Stimulated activated CD4-positive, alpha-beta T cell treated with anti-CD3 and anti-CD28 coated beads, TNF-alpha, amount 100 ng/mL, for 48 hours (primary cell): ENCODE measurements at places on chromosomes 3 and 15.

DNA sequence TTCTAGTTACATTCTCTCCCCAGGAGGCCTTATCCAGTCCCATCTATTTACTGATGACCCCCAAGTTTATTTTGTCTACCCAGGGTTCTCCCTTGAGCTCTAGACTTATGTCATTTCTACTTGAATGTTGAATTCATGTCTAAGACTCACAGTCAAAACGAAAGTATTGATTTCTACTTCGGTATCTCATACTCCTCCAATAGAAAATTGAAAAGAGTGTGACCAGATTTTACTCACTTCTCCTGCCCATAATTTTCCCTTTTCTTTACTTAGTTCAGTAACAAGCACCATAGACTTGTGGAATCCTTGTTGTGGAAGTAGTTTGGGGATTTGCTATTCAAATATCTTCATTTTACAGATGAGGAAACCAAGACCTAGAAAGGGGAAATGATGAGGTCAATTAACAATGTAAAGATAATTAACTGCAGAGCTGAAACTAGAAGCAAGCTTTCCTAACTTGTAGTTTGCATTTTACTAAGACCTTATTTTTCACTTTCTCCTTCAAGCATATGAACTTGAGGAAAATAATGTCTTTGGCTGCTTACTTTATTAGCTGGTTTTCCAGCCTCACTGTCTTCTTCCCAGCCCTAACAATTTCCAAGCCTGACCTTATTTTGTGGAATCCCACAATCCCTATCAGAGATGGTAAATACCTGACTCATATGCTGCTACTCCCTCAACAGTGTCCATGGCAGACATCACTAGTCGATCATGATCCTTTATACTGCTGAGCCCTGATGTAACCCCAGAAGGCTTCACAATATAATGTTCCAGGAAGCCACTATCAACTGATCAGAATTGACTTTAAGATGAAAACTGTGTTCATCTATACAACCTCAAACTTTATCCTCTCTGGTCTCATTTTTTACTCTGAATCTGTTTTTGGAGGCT is 123.9 kb upstream of the AGBL1 start:
- DNase-seq: no peak

GRCh38 chr3:55797084-55797483 is 310.0 kb upstream of the WNT5A start:
- no peak for DNase-seq

GRCh38 chr3:150653110-150653561 is 50.0 kb downstream of the SELENOT start:
- DNase-seq: no peak

- no peak for DNase-seq
Observed at GRCh38 chr3:79406175-79406574, 361.6 kb downstream of the ROBO1 start.

GRCh38 chr3:69445024-69445423 is 59.1 kb upstream of the FRMD4B start:
- DNase-seq: no peak

- DNase-seq: no peak
Observed at GRCh38 chr3:186182850-186183249, 74.0 kb upstream of the ETV5 start.

- no peak for DNase-seq
Observed at GRCh38 chr15:85356276-85356675, 24.1 kb upstream of the AKAP13 start.

DNA sequence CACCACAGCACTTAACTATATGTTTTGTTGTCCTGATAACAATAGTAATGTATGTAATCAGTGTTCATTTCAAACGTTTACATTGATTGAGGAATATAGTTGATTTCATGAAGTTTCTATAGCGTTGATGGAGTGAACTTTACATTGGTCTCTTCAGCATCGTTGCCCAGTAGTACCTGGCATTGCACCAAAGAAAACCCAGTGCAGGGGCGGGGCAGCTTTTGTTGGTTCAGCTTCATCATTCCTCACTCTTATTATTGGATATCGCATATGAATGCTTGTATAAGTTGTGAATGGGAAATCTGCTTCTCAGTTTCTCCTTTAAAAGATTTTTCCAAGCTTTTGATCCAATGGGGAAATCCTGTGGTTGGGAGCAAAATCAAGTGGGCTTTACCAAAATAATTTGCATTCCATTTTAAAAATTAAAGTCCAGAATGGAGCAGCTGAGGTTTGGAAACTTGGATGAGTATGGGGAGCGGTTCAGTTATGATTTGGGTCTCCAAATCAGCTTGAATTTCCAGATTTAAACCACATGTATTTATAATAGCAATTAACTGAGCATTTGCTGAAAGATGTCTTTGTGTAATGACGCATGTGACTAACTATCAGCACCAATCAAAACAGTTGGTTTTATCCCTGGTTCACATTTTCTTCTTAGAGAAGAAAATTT is 213.7 kb downstream of the ALCAM start:
- DNase-seq: no peak

GRCh38 chr3:127534564-127534963 is 56.0 kb downstream of the TPRA1 start:
- no peak for DNase-seq

DNA sequence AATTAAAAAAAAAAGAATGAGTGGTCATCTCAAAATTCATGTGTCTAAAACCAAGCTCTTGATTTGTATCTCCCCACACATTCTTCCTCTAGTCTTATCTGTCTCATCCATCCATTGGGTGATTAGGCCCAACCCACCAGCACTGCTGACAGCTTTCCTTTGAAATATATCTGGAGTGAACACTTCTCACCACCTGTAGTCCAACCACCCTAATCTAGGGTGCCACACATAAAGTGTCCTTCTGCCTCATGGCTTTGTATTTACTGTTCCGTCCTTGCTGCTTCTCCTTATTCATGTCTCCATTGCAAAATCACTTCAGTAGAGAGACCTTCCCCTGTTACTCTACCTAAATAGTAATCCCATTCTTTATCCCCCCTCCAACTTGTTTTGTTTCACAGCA is 82.4 kb upstream of the PTX3 start:
- DNase-seq: no peak

DNA sequence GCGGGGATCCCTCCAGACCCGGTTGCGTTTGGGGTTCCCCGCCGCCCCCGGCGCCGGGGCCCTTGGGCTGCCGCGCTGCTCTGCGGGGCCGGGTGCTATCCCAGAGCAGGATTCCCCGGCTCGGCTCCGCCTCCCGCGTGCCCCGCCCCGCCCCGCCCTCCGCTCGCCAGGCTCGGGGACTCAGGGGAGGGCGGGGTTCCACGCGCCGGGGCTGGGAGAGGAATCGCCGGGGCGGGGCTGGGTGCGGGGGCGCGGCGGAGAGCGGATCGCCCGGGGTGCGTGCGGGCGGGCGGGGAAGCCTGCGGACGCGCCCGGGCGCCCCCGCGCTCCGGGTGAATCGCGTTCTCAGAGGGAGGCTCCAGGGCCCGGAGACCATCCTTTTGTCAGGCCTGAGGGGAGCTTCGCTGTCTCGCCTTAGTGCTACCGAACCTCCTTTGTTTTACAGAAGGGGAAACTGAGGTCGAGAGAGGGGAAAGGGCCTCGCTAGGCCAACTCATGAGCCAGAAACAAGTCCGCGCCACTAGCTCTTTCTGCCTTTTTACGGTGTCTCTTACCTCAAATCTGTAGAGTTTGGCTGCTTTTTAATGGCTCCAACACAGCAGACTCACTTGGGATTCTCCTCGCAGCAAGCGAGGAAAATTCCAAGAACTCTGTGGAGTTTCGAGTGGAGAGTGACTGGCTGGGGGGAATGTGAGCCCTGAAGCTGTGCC is at the start of gene TMEM158:
Gene TMEM158, minus strand, starts transcription at position 82 of the 710 bp plus-strand sequence. CDS start 260 bp downstream, outside the sequence.
- peak; percentile 75 for DNase-seq

DNA sequence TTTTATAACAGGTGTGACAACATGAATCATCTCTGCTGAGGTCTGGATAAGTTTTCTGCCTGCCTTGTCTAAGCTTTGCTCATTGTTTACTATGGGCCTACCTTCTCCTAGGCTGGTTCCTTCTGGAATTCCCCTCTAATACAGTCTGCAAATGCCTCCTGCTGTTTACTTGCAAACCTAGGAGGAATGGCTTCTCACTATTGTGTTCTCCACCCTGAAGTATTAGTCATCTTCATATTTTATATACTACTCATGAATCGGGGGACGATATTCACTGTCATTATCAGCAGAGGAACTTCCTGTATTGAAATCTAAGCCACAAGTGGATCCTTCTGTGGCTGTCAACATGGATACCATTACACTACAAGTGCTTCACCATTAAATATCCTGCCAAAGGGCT is 154.8 kb downstream of the PLCL2 start:
- DNase-seq: no peak

GRCh38 chr3:50737906-50738598 is 63.3 kb downstream of the DOCK3 start:
- DNase-seq: no peak

GRCh38 chr3:191985691-191986090 is 524.7 kb downstream of the PYDC2 start:
- no peak for DNase-seq

DNA sequence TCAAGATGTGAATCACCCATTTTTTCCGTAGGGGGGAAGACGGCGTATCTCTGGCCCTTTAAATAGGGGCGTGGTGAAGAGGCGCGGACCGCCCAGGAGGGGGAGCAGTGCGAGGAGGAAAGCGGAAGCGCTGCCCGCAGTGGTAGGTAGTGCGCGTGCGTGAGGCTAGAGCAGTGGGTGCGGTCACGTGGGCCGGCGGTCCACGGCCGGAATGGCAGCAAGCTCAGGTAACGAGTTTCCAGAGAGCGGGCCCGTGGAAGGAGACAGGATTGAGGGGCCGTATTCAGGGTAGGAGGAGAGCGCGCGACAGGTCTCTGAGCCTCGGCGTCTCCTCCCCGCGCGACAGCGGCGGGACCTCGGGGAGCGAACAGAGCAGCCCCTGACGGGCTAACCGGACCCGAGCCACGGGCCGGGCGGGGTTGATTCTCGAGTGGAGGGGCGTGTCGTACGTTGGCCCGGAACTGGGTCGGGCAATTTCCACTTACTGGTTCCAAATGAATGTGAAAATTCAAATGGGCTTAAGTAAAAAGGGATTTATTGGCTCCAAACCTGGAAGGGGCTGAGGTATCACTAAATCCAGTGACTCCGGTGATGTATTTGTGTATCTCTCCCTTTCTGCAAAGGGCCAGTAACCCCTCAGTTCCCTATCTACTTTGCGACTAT is at the start of gene VPS8:
Gene VPS8, plus strand, starts transcription at position 168 of the 663 bp plus-strand sequence. CDS start 12,467 bp downstream, outside the sequence.
- DNase-seq: peak; percentile 94

DNA sequence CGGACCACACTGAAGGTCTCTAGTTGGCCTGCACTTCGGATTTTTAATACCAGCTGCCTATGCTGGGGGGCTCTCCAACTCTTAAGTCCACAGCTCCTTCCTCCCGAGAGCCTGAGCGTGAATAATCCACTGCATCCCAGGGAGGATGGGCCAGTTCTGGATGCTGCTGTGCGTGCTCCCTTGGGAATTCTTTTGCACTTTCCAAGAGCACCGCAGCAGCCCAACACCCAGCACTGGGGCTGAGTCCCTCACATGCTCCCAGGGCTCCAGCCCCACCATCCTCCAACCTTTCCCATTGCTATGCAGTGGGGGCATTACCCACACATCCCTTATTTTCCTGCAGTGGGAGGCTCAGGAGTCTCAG is 136.4 kb upstream of the IQSEC1 start:
- DNase-seq: no peak

DNA sequence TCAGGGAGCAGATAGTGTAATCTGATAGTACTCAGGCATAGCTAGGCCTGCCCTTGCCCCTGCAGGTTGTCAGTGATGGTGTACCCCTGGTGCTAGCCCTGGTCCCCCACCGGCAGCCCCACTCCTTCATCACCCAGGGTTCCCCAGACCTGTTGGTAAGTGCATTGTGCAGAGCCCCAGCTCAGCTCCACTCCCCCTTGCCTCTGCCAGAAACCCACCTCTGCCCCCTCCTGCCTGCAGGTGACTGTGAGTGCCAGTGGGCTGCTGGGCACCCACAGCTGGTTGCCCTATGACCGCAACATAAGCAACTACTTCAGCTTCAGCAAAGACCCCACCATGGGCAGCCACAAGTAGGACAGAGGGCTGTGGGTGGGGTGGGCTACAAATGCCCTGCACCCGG is 27.5 kb downstream of the NBEAL2 start:
- no peak for DNase-seq

DNA sequence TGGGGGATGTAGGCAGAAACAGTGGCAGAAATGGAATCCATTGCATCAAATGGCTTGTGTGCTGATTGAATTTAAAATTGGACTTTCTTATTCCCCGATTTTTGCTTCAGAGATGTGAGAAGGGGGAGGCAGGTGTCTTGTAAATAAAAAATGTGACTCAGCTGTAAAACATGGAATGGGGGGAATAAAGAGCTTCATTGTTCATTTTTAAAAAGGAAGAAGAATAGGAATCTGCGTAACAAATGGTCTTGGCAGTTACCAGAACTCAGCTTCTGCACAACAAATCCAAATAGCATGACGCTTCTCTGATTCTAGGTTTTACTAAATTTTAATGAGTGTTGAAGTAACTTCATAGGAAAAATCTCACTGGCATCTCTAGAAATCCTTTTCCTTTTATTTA is 323.9 kb upstream of the GBE1 start:
- no peak for DNase-seq

DNA sequence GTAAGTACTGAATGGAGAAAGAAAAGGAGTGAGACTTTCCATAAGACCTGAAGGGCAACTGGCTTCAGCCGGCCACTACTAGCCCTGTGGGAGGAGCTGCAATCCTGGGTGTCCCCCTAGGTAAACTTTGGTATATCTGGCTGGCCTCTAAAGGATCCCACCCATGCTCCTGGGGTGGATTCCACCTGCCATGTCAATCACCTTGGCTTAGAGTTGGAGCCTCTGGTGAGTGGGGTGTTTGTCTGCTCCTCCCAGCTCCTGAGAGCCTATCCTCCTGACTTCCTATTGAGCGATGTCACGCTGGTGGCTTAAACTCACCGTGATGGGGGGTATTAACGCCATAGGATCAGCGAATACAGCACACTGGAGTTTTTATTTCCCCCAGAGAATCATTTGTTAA is 2.6 kb downstream of the SPTBN5 start:
- no peak for DNase-seq

- DNase-seq: no peak
Observed at GRCh38 chr3:151775314-151776258, 38.3 kb upstream of the AADAC start.

- no peak for DNase-seq
Observed at GRCh38 chr3:78870484-78870883, 897.3 kb downstream of the ROBO1 start.

- DNase-seq: no peak
Observed at GRCh38 chr3:86594838-86595237, 396.1 kb downstream of the VGLL3 start.

- no peak for DNase-seq
Observed at GRCh38 chr3:37859354-37859753, 2.3 kb upstream of the CTDSPL start.

GRCh38 chr15:51267703-51268083 is 70.7 kb downstream of the CYP19A1 start:
- no peak for DNase-seq

- DNase-seq: no peak
Observed at GRCh38 chr3:171878461-171879225, 35.5 kb downstream of the TMEM212 start.

DNA sequence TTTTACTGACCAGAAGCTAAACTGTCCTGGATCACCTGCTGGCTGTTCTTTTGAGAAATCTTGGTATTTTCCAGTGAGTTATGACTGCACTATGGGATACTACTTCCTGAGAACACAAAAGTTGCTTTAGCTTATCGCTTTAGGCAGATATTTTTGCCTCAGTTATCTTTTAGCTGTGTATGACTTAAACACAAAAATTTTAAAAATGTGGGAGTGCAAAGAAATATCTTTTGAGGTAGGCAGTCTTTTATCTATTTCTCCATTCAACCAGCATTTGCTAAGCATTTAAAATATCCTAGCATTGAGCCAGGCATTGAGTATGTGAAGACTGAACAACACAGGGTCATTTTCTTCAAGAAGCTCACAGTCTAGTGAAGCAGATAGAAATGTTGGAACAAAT is 981.9 kb downstream of the FHIT start:
- no peak for DNase-seq
